ENCODE measurements at places on chromosomes 5 and 9. TPM values are rescaled to one million over a fixed set of nuclear protein-coding genes. Genes with fewer than 3 reads are reported as not detected.
A peak's percentile ranks its signal among the peaks of the same experiment; 100 is the strongest.

NR4A3 gene
- polyA plus RNA-seq: 0.12 TPM

GRCh38 chr9:37239224-37239859 is 119.0 kb downstream of the ZCCHC7 start:
- H3K27me3 ChIP-seq: no peaks in the 10 kb centered on the region
- H3K4me1 ChIP-seq: peaks cover 12% of the 10 kb centered on the region
- H3K4me3 ChIP-seq: no peak overlapping the region
- peak overlapping the region; percentile 64 for H3K27ac ChIP-seq
- H3K36me3 ChIP-seq: peaks cover 14% of the 10 kb centered on the region

DNA sequence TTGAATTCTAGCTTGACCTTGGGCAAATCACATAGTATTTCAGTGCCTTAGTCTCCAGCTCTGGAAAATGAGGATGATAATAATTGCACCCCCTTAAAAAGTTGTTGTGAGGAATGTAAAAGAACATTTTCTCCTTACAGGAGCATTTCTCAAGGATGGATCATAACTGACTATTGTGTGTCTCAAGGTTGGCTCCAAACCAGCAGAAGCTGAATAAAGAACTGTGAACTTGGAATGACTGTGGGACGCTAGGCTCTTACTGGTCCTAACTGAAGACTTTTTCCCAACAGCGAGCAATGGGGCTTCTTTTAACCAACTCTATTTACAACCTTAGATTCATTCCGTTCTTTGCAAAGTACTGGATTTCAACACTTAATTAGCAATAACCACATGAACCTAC is 26.2 kb upstream of the GLRX start:
- no peak for DNase-seq
- H3K27me3 ChIP-seq: no peaks in the 10 kb centered on the region
- H3K36me3 ChIP-seq: no peaks in the 10 kb centered on the region
- H3K4me3 ChIP-seq: no peak overlapping the region
- no peaks in the 10 kb centered on the region for H3K4me1 ChIP-seq

STK32A gene
- polyA plus RNA-seq: not detected

GRCh38 chr5:2149195-2149539 is 266.4 kb upstream of the IRX4 start:
- H3K27ac ChIP-seq: no peak overlapping the region
- H3K36me3 ChIP-seq: no peaks in the 10 kb centered on the region
- DNase-seq: no peak
- H3K27me3 ChIP-seq: 0 out of 3 replicates have a peak, but pooled peaks cover 2% of the 10 kb centered on the region

DNA sequence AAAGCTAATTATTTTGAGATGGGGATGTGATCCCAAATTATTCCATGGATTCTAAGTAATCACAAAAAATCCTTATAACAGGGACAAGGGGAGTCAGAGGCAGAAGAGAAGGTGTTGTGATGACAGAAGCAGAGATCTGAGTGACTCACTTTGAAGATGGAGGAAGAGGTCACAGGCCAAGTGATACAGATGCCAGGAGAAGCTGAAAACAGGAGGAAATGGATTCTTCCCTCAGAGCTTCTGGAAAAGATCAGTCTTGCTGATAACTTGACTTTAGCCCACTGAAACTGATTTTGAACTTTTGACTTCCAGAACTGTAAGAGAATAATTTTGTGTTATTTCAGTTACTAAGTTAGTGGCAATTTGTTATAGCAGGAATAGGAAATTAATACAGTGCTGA is 105.3 kb downstream of the GCNT1 start:
- no peaks in the 10 kb centered on the region for H3K36me3 ChIP-seq
- H3K4me1 ChIP-seq: no peaks in the 10 kb centered on the region
- H3K27ac ChIP-seq: no peak overlapping the region
- H3K4me3 ChIP-seq: no peak overlapping the region

GRCh38 chr5:37495210-37495609 is 116.1 kb downstream of the WDR70 start:
- no peaks in the 10 kb centered on the region for H3K4me1 ChIP-seq
- no peak overlapping the region for H3K4me3 ChIP-seq
- DNase-seq: no peak
- no peaks in the 10 kb centered on the region for H3K27me3 ChIP-seq

GRCh38 chr5:31823472-31823871 is 184.5 kb downstream of the PDZD2 start:
- no peak overlapping the region for H3K27ac ChIP-seq
- H3K27me3 ChIP-seq: no peaks in the 10 kb centered on the region
- no peak overlapping the region for H3K4me3 ChIP-seq
- DNase-seq: no peak

GRCh38 chr9:132733260-132733815 is 63.1 kb downstream of the GTF3C4 start:
- H3K36me3 ChIP-seq: no peaks in the 10 kb centered on the region
- H3K4me1 ChIP-seq: no peaks in the 10 kb centered on the region
- DNase-seq: no peak
- peaks cover 30% of the 10 kb centered on the region for H3K27me3 ChIP-seq

DNA sequence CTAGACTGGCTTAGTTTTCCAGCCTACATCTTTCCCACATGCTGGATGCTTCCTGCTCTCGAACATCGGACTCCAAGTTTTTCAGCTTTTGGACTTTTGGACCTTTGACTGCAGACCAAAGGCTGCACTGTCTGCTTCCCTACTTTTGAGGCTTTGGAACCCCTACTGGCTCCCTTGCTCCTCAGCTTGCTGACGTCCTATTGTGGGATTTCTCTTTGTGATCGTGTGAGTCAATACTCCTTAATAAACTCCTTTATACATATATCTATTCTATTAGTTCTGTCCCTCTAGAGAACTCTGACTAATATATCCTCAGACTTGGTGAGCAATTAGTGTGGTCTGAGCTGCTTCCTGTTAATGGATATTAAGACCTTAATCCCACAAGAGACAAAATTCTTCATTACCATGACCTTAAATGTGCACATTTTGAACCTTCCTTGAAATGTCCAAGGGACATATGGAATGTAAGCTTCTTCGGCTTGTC is 752.9 kb downstream of the CDH18 start:
- H3K27ac ChIP-seq: no peak overlapping the region
- H3K4me1 ChIP-seq: no peaks in the 10 kb centered on the region
- no peaks in the 10 kb centered on the region for H3K27me3 ChIP-seq
- no peaks in the 10 kb centered on the region for H3K36me3 ChIP-seq
- H3K4me3 ChIP-seq: no peak overlapping the region
- DNase-seq: no peak

FIBCD1 gene
- polyA plus RNA-seq: 2.7 TPM

GFI1B gene
- 50.1 TPM for polyA plus RNA-seq

FOXD4 gene
- polyA plus RNA-seq: 0.81 TPM

ARID3C gene
- not detected for polyA plus RNA-seq

GMCL2 gene
- polyA plus RNA-seq: not detected

FAM151B gene
- polyA plus RNA-seq: 0.08 TPM

ADCY2 gene
- polyA plus RNA-seq: 0.01 TPM

- no peak overlapping the region for H3K4me3 ChIP-seq
- H3K36me3 ChIP-seq: no peaks in the 10 kb centered on the region
- no peak overlapping the region for H3K27ac ChIP-seq
- DNase-seq: no peak
These were observed 33.4 kb upstream of the SPATA31E1 start for GRCh38 chr9:87849144-87849758.

- no peak overlapping the region for H3K4me3 ChIP-seq
- no peak overlapping the region for H3K27ac ChIP-seq
- no peaks in the 10 kb centered on the region for H3K36me3 ChIP-seq
- no peaks in the 10 kb centered on the region for H3K27me3 ChIP-seq
These were observed 220.9 kb downstream of the KIAA0825 start for GRCh38 chr5:94397508-94397907.

NELFB gene
- 56.2 TPM for polyA plus RNA-seq

GRCh38 chr9:105967797-105968196 is 273.5 kb downstream of the TMEM38B start:
- H3K27ac ChIP-seq: no peak overlapping the region
- DNase-seq: no peak
- H3K27me3 ChIP-seq: no peaks in the 10 kb centered on the region
- H3K4me1 ChIP-seq: no peaks in the 10 kb centered on the region
- H3K4me3 ChIP-seq: no peak overlapping the region

TRIM7 gene
- 12.4 TPM for polyA plus RNA-seq

DNA sequence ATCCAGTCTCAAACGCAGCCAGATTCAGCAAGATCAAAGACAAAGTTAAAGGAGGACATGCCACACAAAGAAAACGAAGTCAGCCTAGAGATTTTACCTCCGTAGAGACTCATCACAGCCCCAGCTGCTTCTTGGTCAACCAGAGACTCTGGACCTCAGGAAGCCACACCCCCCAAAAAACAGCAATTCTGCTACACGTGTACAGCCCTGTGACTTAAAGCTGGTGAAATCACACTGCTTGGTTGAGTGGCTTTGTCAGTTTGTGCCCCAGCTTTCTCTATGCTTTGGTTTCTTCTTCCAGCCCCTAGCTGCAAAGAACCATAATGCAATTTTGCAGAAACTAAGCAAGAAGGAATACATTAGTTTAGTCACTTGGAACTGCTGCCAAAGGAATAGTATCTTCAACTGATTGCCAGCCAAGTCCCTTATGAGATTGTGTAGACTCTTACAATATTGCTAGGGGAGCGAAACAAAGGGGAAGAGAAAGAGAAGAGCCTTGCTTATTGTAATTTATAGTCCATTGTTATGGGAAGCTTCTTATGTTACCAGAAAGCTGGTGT is 158.8 kb upstream of the ZNF462 start:
- no peaks in the 10 kb centered on the region for H3K27me3 ChIP-seq
- H3K36me3 ChIP-seq: no peaks in the 10 kb centered on the region
- no peak for DNase-seq
- no peak overlapping the region for H3K4me3 ChIP-seq

- no peaks in the 10 kb centered on the region for H3K27me3 ChIP-seq
- no peak for DNase-seq
- H3K36me3 ChIP-seq: no peaks in the 10 kb centered on the region
- H3K27ac ChIP-seq: no peak overlapping the region
- no peak overlapping the region for H3K4me3 ChIP-seq
These were observed 258.8 kb upstream of the ZNF608 start for GRCh38 chr5:125005266-125005665.

- H3K36me3 ChIP-seq: no peaks in the 10 kb centered on the region
- no peak overlapping the region for H3K27ac ChIP-seq
- no peak overlapping the region for H3K4me3 ChIP-seq
- H3K27me3 ChIP-seq: no peaks in the 10 kb centered on the region
- DNase-seq: no peak
These were observed 63.0 kb downstream of the PBX3 start for GRCh38 chr9:125810161-125810560.

DNA sequence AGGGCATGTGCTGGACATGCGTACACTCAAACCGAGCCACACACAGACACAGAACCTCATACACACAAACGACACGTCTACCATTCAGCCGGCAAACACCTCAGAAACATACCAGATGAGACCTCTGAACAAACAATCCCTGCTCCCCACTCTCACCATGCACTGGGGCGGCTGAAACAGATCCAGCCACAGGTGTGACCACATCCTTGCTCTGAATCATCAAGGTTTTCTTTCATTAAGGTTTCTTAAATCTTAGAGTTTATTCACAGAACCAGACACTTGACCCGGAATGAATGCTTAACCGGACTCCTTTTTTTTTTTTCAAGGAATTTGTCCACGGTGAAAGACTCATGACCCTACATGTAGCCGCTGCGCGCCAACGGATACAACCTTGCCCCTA is 26.2 kb downstream of the TERT start:
- H3K36me3 ChIP-seq: no peaks in the 10 kb centered on the region
- H3K27ac ChIP-seq: no peak overlapping the region
- H3K4me3 ChIP-seq: no peak overlapping the region
- no peak for DNase-seq

DNA sequence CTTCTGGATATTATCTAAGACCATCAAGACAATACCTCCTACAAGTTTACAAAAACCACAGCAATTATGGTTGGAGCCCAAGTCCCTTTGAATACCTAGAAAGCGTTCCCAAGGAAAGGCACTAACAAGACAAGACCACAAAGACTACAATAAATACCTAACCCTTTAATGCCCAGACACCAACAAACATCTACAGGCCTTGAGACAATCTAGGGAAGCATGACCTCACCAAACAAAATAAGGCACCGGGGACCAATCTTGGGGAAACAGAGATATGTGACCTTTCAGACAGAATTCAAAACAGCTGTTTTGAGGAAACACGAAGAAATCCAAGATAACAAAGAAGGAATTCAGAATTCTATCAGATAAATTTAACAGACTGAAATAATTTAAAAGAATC is 37.8 kb downstream of the OXCT1 start:
- no peaks in the 10 kb centered on the region for H3K4me1 ChIP-seq
- H3K27ac ChIP-seq: no peak overlapping the region
- no peak for DNase-seq

GRCh38 chr9:89178830-89179539 is 367 bp upstream of the SHC3 start:
- H3K4me1 ChIP-seq: 0 out of 2 replicates have a peak, but pooled peaks cover 3% of the 10 kb centered on the region
- H3K27me3 ChIP-seq: peaks cover 23% of the 10 kb centered on the region
- no peak for DNase-seq
- H3K36me3 ChIP-seq: no peaks in the 10 kb centered on the region

KIF12 gene
- not detected for polyA plus RNA-seq

DNA sequence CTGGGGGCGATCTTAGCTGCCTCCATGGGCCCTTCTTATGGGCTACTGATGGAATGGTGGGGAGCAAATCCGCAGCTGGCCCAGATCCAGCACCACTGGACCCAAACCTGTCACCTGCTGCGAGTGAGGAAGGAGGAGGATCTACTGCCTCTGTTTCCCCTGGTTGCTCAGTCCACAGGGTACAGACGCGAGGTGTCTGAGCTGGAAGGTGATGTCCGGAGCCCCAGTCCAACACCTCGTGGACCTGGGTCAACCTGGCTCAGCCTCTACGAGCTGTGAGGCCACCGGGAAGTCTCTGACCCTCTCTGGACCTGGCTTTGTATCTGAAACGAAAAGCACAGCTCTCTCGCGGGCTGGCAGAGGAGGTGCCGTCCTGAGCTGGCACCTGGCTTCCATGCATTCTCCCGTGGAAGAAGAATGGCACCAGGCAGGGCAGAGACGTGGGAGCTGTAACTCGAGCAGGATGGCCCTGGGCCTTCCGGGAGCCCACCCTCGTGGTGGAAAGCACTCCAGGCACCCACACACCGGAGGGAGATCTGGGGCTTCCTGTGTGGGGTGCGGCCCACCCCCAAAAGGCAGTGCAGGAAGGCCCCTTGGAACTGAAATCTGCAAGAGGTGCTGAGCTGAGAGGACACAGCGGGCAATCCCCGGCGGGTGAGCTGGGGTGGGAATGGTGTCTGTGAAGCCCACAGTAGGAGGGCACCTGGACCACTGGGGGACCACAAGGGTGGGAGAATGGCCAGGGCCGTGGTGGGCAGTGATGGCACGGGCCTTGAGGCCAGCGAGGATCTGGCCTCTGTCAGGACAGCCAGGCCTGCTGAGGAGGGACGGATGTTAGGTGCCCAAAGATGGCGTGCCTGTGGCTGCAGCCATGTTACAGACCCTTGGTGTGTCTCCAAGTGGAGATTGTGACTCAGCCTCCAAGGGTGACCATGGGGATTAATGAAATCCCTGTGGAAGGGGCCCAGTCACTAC is 133.4 kb downstream of the OLFM1 start:
- H3K4me1 ChIP-seq: no peaks in the 10 kb centered on the region
- no peaks in the 10 kb centered on the region for H3K36me3 ChIP-seq
- H3K4me3 ChIP-seq: no peak overlapping the region
- no peak for DNase-seq
- no peak overlapping the region for H3K27ac ChIP-seq

All from K562 (cell line).